NCI-H2081 (cell line): ENCODE measurements at places on chromosomes 2 and 18.

DNA sequence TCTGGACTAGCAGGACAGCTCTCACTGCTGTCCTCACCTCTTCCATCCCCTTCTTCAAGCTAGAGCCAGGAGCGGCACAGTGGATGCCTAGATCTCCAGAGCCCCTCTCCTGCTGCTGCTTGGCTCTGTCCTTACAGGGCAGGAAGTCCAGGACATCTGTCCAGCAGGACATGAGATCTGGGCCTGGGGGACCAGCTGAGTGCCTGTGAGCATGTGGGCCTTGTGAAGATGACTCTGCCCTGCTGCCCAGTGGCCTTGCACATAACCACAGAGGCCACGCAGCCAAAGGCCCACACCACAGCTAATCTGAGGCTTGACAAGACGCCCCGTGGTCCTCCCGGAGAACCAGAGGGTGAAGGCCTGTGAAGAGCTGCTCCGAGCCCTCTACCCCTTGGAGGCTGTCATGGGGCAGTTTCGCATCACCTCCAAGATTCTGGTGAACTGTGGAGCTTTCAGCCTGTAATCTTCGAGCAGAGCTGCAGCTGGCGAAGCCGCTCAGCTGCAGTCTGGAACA, 516.7 kb upstream of the HS6ST1 start:
- DNase-seq, result no peak

DNA sequence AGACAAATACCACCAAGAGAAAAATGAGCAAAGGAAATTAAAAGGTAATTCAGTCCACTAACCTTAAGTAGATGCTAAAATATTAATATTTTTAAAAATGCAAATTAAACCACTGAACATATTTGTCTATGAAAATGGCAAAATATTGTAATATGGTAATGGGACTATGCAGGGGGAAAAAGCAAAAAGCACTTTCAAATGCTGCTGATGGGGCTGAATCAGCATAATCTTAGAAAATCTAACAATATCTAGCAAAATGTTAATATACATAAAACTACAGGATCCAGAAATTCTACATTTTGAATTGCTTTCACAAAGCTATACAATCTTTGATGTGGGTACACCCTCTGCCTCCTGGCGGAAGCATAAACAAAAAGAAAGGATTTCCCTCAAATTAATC, 86.9 kb upstream of the DTNB start:
- no peak for DNase-seq

DNA sequence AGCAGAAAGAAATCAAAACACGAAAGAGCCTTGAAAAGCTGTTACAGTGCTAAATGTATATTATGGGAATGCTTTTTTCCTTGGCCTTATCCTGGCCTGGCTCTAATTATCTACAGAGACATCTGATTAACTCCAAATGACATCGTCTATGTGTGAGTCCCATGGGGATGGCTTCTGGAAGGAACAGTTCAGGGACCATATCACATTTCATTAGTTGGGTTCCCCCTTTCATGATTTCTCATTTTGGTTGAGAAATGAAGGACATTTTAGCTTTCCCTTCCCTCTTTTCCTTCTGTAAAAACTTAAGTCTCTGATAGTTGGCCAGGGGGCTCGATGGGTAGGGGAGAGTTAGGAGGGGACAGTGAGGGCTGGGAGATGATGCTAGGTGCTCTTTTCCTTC, 116.7 kb downstream of the PRKCE start:
- DNase-seq, result no peak

- DNase-seq, result no peak
Observed at GRCh38 chr2:185895828-185896693, 157.5 kb downstream of the FSIP2 start.

GRCh38 chr2:83725735-83726134, 733.3 kb downstream of the SUCLG1 start:
- no peak for DNase-seq

GRCh38 chr18:72114801-72115594, 429.1 kb downstream of the CBLN2 start:
- DNase-seq, result no peak

DNA sequence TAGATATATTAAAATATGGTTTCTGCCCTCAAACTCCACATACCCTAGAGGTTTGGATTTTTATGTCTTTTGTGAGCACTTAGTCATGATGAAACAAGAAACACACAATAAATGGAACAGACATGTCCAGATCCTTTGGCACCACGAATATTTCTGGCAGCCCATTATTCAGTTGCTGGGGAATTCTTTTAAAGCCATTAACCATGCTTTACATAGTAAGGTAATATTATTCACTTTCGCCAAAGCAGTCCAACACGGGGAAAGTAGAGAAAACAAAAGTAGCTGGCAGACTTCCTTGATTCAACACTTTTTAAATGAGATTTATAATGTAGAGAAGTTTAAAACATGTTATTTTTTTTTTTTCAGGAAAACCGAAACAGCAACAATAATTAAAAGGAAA, 235.4 kb downstream of the PIEZO2 start:
- DNase-seq, result no peak

DNA sequence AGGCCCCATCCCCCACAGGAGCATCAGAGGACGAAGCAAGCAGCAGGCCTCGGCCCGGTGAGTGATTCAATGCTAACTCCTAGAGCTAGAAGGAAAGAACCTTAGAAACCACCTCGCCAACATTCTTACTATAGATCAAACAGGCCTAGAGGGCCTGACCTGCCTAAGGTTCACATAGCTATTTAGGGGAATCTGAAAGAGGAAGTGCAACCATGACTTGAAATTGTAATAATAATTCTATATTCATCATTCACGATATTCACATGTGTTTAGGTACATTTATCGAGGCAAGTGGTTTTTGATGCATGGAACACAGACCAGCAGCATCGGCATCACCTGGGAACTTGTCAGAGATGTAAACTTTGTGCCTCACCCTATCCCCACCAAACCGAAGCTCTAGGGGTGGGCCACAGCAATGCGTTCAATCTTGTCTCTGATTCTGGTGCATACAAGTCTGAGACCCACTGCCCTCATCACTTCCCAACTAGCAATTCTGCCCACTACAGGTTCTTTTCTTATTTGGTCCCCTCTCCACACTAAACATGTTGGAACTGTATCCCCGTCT, 78.0 kb upstream of the DNMT3A start:
- DNase-seq, result no peak

GRCh38 chr2:26561918-26562810, 79.0 kb downstream of the CIB4 start:
- DNase-seq, result peak; percentile 69

- DNase-seq, result no peak
Observed at GRCh38 chr2:210496512-210496911, 20.0 kb upstream of the LANCL1 start.

- DNase-seq, result no peak
Observed at GRCh38 chr2:62611854-62612253, 93.7 kb upstream of the EHBP1 start.

DNA sequence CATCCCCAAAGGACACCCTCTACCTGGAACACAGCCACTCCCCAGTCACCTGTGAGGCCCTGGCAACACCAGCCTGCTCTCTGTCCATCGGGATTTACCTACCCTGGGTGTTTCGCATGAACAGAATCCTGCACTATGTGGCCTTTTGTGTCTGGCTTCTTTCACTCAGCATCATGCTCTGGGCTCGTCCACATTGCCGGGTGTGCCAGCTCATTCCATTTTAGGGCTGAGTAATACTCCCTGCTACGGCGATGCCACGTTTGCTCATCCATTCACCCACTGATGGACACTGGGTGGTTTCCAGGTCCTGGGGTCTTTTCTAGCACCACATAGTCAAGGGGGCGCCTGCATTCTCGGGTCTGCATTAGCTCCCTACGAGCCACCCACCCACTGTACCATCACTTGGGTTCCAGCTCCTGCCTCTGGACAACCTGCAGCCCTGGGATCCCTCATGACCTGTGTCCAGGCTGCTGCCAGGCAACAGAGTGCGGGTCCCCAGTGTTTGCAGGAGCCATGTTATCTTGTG, 22.0 kb downstream of the KCNF1 start:
- no peak for DNase-seq

- DNase-seq, result no peak
Observed at GRCh38 chr2:32516567-32516966, 111.3 kb upstream of the TTC27 start.

DNA sequence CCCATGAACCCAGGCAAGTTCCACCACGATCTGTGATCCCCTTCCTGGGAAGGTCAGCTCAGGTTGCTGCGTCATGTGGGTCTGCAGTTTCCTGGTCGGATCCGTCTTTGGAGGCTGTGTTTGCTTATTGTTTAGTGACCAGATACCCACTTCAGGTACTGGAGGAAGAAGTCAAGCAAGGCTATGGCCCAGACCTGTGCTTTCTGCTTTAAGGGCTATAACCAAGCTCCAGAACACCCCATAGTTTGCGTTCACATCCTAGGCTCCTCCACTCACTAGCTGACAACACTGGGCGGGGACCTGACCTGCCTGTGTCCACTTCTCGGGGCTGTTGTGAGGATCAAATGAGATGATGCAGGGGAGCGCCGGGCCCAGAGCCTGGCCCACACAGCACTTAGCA, 44.0 kb downstream of the MAL start:
- no peak for DNase-seq

- DNase-seq, result no peak
Observed at GRCh38 chr2:217246108-217246507, 386.2 kb upstream of the TNP1 start.

- DNase-seq, result no peak
Observed at GRCh38 chr18:2531751-2532150, 39.6 kb downstream of the METTL4 start.

DNA sequence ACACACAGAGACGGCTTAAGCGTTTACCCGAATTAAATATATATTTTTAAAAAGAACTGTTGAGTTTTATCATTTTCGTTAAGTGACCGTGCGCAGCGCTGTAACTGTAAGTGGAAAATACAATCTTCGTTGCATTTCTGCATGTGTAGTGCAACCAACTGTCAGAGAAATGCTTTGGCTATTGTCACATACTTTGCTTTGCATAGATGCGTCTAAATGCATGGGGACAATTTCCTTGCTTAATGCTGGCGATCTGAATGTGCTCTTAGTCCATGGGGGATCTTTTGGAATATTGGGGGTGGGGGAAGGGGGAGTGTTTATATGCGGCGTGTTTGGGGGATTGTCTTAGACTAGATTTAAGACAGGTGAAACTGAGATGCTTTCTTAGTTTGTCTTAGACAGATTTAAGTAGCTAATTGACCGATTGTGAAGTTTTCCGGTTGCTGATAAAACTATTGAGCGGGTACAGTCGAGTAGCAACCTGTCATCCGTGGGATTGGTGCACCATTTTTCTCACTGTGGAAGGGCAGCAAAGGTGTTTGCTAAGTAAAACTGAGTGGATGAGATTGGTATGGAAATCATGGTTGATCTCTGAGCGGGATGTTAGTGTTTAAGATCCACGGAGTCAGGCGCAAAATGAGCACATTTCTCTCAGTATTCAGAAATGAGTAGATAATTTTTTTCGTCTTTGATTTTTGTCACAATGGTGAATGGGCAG, 476 bp downstream of the VSNL1 start:
- DNase-seq, result no peak

- no peak for DNase-seq
Observed at GRCh38 chr2:117723888-117724434, 90.5 kb upstream of the DDX18 start.

DNA sequence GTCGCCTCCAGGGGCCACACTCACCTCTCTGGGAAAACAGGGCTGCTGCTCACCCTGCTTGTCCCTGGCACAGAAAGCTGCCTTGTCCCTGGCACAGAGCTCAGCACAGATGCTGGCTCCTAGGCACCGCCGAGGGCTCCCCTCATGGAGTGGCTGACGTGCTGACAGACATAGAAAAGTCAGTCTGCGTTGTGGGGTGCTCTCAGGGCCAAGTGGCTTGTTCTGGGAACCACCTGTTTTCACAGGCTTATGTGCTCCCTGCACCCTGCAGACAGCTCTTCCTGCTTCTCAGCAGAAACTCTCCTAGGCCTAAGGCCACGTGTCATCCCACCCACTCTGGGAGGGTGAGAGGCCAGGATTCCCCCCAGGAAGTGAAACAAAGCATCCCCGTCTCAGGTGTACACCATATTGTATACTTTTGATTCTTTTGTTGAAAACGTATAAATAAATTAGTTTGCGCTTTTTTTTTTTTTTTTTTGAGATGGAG, 84.7 kb upstream of the TMEM200C start:
- no peak for DNase-seq

DNA sequence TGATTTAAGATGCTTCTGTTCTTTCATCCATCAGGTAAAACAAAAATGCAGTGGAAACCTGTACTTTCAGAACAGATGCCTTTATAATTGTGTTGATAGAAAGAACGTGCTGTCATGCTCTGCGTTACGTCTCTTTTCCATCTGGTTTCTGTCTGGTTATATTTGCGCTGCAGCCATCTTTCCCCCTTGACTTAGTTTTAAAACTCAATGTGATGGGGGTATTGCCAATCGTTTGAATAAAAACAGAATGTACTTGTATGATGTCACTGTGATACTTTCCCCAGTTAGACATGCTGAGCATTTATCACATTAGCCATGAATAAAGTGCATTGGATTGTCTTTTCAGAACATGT, 508.6 kb downstream of the ADCYAP1 start:
- DNase-seq, result no peak

DNA sequence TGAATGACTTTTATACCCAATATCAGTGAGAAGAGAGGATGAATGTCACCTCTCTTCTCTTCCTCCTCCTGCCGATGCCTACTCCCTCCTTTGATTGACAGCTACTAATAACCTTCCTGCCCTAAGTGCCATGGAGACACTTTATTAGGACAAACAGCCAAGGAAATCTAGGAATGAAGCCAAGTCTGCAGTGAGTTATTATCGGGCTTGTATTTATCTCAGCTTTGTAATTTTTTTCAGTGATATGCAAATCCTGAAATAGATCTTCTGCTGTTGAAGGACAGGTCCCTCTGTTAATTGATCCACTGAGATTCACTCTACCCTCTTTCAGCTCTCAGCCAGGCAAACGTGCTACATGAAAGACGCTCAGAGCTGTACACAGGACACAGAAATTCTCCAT, 686.7 kb downstream of the TMEM182 start:
- peak; percentile 9 for DNase-seq

GRCh38 chr2:206614811-206615210, 27.5 kb upstream of the FAM237A start:
- DNase-seq, result no peak

DNA sequence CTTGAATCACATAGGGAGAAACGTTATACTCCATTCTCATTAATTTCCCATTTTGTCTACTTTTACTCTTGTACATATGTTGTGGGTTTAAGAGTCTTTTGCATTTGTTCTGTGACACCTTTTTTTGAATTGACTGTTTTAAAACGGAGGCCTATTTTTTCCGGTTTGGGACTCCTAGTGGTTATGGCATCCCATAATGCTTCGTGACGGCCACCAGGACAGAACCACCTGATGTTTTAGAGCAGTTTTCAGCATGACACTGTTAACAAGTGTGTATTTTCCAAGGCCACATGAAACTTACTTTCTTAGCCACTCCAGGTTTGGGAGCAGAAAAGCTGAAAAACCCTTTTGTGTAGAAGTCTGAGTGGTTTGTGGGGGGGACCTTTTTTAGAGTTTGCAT, 8.4 kb downstream of the SOX11 start:
- DNase-seq, result no peak

- DNase-seq, result no peak
Observed at GRCh38 chr2:207514451-207514850, 15.3 kb upstream of the CREB1 start.

GRCh38 chr2:80351231-80351630, 46.7 kb upstream of the LRRTM1 start:
- no peak for DNase-seq
